Psoas muscle (tissue), 8 donors: ENCODE measurements at places on chromosomes 2 and 18. TPM values are rescaled to one million over a fixed set of nuclear protein-coding genes. Genes with fewer than 3 reads are reported as not detected.
A peak's percentile ranks its signal among the peaks of the same experiment; 100 is the strongest.

Gene FHL2
- 28.5 TPM for polyA plus RNA-seq

DNA sequence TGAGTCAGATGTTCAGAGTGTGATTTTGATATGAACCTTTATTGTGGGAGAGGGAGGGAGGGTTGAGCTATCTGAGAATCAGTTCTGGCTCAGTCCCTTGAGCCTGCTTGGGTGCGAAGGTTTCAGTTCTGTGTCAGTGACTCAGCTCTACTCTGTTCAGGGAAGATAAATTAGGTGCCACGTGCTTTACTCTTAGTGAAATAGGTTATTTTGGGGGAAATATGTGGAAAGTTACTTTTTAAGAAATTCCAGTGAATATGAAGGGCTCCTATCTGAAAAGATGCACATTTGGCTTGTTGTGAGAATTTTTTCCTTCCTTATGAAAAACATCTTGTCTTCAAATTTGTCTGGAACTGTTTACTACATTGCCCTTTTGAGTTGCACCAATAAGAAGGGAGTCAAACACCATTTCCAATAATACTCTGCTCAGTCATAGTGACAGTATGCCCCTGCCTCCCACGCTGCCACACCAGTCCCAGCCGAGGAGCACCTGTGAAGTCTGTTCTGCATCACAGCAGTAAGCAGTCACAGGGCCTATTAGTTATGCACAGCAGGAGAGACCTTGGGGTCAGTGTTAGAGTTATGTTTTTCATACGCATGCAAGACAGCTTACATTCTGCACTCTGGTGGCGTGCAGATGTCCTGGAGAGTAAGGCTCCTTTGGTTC lies 32.8 kb upstream of the DNAH7 start:
- no peak for DNase-seq

Gene HOXD3
- polyA plus RNA-seq: 1.1 TPM

- DNase-seq: peak; percentile 66
These were observed 1.9 kb downstream of the TLX2 start for GRCh38 chr2:74515981-74516633.

GRCh38 chr2:18483896-18484295 lies 76.6 kb downstream of the RDH14 start:
- DNase-seq: peak; percentile 50

- no peak for DNase-seq
These were observed 1436.4 kb downstream of the SUCLG1 start for GRCh38 chr2:83022631-83023210.

Gene SLC35F6
- polyA plus RNA-seq: 25.1 TPM

GRCh38 chr2:196486146-196486545 lies 153.4 kb upstream of the CCDC150 start:
- DNase-seq: no peak

GRCh38 chr2:223100061-223100511 lies 48.1 kb downstream of the KCNE4 start:
- peak; percentile 74 for DNase-seq

GRCh38 chr2:205709319-205709718 lies 27.0 kb downstream of the NRP2 start:
- no peak for DNase-seq

GRCh38 chr2:68423966-68424650 lies 43.0 kb downstream of the FBXO48 start:
- DNase-seq: no peak

DNA sequence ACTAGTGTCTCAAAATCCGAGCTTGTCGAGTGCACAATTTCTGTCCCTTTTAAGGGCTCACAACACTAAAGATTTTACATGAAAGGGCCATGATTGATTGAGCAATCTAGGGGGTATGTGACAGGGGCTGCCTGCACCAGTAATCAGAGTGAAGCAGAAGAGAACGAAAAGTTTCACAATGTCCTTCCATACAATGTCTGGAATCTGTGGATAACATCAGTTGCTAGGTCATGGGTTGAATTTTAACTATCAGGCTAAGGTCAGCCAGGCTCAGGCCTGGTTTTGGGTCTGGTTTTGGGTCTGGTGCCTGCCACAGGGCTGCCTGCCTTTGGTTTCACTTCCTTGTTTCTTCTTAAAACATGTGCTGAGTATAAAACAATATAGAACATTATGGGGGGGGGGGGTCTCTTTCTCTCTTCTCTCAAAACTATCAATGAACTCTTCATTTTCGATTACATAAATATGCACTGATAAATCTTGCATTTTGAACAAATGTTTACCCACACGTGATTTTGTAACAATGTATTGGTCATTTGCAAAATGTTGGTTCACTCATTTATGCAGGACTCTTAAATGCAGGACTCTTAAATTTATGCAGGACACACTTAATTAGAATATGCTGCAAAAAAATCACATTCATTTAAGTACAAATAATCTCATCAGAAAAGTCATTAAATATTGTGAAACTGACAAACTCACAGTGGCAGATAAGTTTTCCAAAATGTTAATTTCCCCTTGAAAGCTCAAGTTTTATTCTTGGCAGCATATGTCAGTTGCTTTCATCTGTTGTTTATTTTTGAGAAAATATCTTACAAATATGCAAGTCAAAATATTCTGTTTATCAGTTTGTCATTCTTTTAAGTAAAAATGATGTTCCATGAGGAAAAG lies 290.5 kb upstream of the KYNU start:
- DNase-seq: no peak

Gene THSD7B
- polyA plus RNA-seq: 0.05 TPM

- no peak for DNase-seq
These were observed 123.5 kb downstream of the LAMA3 start for GRCh38 chr18:23812546-23813440.

GRCh38 chr2:27742571-27742970 lies 28.9 kb upstream of the MRPL33 start:
- no peak for DNase-seq

GRCh38 chr2:236735825-236736238 lies 166.2 kb downstream of the ACKR3 start:
- no peak for DNase-seq

DNA sequence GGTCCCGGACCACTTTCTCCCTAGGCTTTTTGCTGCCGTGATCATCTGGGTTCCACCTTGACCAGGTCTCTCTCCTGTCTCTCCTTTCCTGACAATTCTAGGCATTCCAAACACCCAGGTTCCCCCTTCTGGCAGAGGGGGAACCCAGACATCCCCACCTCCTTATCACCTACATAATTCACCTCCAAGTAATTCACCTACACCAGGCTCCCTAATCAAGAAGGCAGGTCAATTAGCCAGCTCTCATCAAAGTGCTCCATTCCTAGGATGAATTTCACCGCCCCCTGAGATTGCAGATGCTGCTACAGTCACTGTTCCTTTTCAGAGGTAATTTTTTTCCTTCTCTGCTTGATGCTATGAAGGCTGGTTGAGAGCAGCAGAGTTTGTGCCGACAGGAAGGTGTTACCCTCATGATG lies 42.3 kb upstream of the ATG16L1 start:
- DNase-seq: no peak

GRCh38 chr2:205682239-205682970 lies at the start of gene NRP2:
TSS of gene NRP2 (plus strand) at chr2:205682501. CDS start at chr2:205683291, 790 bp downstream.
- peak; percentile 75 for DNase-seq

DNA sequence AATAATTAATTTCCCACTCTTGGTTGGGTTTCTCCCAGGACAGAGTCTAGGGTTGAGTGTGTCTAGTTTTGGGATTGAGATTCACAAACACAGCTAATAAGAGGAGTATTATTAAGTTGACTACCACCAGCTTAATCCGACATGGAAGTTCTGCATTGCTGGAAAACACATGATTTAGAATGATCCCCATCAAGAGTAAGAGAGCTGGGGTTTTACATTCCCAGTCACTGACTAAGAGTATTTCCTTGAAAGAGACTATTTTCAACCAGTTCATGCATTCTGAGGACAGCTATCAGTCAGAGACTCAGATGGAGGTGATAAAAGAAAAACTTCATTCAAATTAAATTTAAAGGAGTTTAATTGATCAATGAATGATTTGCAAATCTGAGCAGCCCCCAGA lies 334.6 kb upstream of the LRATD1 start:
- no peak for DNase-seq

Gene PER2
- 1.9 TPM for polyA plus RNA-seq

Gene ATP6V1B1
- polyA plus RNA-seq: 0.38 TPM

Gene HSPE1
- polyA plus RNA-seq: 155 TPM

GRCh38 chr2:75292826-75293225 lies 93.5 kb upstream of the TACR1 start:
- DNase-seq: no peak

GRCh38 chr2:20494241-20494640 lies 47.4 kb downstream of the RHOB start:
- no peak for DNase-seq

DNA sequence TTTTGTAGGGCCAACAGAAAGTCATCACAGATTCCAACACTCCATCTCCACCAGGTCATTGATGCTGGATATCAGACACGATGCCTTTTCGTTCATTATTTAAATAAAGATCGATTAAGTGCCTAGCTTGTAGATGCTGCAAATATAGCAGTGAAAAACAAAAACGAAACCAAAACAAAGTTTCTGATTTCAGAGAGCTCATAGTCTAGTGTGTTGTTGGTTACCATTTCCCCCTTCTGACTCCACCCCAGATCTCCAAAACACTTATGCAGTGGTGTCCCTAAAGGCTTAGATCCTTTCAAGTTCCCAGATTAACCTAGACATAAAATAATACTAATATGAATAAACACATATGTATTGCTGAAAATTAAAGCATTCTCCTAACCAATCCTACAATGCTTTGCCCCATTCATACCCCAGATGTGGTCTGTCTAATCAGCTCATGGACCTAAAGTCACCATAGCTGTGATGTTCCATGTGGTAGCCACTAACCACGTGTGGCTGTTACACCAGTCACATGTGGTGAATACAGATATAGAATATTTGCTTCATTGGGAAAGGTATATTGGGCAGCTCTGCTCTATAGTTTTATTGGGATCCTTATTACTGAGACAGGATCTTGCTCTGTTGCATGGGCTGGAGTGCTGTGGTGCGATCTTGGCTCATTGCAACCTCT lies 787.2 kb downstream of the TDRD15 start:
- no peak for DNase-seq

Gene CREG2
- polyA plus RNA-seq: not detected

Gene SERPINB3
- 0.08 TPM for polyA plus RNA-seq

DNA sequence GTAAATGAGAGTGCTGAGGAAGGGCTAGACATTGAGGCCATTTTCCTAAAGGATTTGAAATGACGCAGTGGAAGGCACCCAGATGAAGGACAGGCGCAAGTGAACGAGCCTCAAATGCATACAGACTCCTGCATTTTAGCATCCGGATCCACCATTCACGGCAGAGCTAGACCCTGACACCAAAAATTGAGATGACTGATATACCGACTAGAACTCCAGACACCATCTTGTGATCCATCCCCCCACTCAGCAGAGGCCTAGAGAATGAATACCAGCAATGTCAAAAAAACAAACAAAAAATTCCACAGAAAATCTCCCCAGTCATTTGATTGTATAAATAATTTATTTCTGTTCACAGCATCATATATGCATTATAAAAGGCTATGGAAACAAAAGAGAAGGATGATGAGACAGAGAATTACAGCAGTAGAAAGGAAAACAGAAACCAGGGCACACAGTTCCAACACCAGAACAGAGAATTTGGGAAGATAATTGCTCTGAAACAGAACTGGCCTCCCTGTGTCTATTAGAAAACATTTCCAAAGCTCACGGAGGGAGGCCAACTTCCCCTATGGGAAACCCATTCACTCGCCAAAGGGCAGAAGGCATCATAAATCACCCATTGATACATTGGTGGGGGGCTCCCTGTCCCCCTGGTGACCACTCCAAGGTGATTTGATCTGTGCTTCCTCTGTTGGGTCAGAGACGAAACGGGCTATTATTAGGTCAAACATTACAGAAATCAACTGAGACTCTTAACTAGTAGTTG lies 4.0 kb downstream of the ARL4C start:
- no peak for DNase-seq

Gene NYAP2
- 0.96 TPM for polyA plus RNA-seq

DNA sequence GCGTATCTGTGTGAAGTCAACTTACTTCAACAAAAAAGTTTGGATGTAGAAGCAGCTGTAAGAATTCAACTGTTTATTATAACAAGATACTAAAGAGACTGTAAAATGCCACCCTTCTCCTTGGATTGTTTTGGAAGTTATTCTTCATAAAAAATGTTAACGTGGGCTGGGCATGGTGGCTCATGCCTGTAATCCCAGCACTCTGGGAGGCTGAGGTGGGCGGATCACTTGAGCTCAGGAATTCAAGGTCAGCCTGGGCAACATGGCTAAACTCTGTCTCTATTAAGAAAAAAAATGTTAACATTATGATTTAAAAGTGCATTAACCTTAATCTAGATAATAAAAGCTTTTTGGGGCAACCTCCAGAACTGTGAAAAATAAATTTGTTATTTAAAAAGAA lies 7.7 kb downstream of the CIAO1 start:
- DNase-seq: no peak

Gene GCC2
- 16.4 TPM for polyA plus RNA-seq

GRCh38 chr2:102331311-102331980 lies 20.1 kb downstream of the IL1RL1 start:
- DNase-seq: no peak

DNA sequence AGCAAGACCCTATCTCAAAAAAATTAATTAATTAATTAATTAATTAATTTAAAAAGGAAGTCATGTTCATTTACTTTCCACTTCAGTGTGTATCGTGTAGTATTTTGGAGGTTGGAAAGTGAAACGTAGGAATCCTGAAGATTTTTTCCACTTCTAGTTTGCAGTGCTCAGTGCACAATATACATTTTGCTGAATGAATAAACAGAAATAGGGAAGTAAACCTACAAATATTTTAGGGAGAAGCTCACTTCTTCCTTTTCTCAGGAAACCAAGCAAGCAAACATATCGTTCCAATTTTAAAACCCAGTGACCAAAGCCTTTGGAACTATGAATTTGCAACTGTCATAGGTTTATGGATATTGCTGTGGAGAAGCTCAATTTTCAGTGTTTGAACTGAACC lies 27.8 kb downstream of the SLC14A1 start:
- no peak for DNase-seq

DNA sequence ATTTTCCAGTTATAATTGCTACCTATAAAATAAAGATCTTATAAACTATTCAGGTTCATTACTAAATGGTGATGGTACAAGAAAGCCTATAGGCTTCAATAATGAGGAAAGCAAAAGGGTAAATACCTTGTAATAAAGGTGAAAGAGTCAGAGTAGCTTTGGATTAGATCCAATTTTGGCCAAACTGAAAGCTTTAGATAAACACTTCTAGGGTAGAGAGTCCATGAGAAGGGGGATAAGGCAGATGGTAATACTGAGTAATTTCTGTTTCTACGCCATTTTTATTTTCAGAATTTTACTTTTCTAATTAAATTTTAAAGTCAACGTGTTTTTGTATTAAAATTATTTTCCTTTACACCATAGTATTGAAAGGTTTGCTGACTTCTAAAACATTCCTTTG lies 9.4 kb downstream of the CASP8 start:
- DNase-seq: no peak
